ENCODE measurements at places on chromosomes 13 and 19.

- no peak for DNase-seq
Measured at GRCh38 chr13:98622931-98623331, 46.0 kb upstream of the STK24 start.

GRCh38 chr13:36476661-36477060, 44.4 kb downstream of the CCNA1 start:
- no peak for DNase-seq

GRCh38 chr19:48477698-48478338, 8.6 kb downstream of the CYTH2 start:
- no peak for DNase-seq

DNA sequence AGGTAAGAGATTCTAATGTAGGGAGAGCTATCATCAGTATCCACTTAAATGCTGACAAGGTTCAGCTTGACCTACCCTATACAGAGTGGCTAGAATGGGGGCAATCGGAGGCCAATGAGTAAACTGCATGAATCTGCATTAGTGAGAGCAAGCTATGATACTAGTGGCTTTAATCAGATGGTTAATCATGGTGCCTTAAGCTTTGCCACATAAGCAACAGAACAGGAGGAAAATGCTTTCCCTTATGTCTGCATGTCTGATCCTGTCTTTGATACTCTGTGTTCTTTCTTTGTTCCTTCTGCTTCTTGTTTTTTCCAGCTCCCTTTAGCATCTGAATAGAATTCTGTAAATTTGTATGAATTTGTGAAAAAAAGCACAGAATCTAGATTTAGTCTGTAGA, 91.1 kb downstream of the WDFY2 start:
- no peak for DNase-seq

- no peak for DNase-seq
Measured at GRCh38 chr13:25266706-25267105, 20.6 kb downstream of the MTMR6 start.

DNA sequence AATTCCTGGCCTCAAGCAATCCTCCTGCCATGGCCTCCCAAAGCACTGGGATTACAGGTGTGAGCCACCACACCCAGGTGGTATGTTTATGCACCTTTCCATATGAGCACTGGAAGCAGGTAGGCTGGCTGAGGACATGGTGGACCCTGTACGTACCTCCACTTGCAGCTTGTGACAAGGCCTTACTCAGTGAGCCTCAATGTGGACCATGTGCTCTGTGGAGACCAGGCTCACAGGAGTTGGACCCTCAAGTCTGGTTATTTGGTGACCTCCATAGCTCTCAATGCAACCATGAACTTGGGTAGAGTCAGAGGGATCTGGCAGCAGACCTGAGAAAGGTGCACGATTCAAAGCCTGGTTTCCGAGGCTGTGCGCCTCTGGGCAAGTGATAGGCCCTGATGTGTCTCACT, 5.5 kb downstream of the ACP4 start:
- no peak for DNase-seq

DNA sequence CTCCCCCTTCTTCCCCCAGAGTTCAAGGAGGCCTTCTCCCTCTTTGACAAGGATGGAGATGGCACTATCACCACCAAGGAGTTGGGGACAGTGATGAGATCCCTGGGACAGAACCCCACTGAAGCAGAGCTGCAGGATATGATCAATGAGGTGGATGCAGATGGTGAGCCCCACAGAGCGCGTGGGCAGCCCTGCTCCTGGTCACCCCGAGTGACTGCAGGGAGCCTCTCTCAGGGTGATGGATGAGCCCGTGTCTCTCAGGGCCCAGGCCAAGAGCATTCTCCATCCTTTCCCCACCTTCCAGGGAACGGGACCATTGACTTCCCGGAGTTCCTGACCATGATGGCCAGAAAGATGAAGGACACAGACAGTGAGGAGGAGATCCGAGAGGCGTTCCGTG, 7.0 kb downstream of the CALM3 start:
- DNase-seq: no peak
